ENCODE measurements at places on chromosomes 13 and 19.

GRCh38 chr13:34246511-34246910 lies 428.6 kb downstream of the RFC3 start:
- DNase-seq: no peak

- DNase-seq: no peak
Measured at GRCh38 chr13:100527644-100528043, 60.9 kb downstream of the GGACT start.

- no peak for DNase-seq
Measured at GRCh38 chr19:10887616-10888367, 16.4 kb downstream of the CARM1 start.

- DNase-seq: no peak
Measured at GRCh38 chr13:99471221-99472121, 29.8 kb upstream of the TM9SF2 start.

GRCh38 chr13:93265800-93266199 lies 39.2 kb downstream of the GPC6 start:
- DNase-seq: no peak

DNA sequence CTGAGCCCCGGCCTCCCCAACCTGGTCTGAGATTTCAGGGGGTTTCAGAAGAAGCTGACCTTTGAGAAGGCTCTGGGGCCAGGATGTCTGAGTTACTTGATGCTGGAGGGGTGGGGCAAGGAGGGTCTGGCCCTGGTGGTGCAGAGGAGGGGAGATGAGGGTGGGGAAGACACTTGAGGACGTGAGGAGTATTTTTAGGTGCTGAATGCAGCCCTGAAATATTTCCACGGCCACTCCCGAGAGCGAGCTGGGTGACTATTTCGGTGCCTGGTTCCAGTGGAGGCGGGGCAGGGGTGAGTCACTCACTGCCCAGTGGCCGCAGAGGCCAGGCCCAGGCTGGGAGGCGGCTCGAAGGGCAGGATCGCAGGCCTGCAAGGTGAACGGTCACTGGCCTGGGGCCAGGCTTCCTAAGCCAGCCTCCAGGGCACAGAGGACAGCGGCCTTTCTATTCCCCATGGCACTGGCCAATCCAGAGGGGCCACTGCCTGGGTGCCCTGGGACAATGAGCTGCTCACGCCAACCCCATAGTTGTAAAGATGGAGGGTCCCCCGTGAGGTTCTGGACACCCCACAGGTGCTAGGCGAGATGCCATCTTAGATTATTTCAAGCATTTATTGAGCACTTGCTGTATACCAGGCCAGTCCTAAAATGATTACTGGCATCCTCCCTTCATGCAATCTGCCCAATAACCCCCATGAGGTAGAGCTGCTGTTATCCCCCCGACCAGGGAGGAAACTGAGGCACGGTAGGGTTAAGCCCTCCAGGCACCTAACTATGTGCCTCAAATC lies 19.7 kb upstream of the JUND start:
- no peak for DNase-seq

GRCh38 chr13:73535341-73535740 lies 476.5 kb downstream of the KLF5 start:
- no peak for DNase-seq

- no peak for DNase-seq
Measured at GRCh38 chr19:47549261-47549862, 23.6 kb downstream of the ZNF541 start.

DNA sequence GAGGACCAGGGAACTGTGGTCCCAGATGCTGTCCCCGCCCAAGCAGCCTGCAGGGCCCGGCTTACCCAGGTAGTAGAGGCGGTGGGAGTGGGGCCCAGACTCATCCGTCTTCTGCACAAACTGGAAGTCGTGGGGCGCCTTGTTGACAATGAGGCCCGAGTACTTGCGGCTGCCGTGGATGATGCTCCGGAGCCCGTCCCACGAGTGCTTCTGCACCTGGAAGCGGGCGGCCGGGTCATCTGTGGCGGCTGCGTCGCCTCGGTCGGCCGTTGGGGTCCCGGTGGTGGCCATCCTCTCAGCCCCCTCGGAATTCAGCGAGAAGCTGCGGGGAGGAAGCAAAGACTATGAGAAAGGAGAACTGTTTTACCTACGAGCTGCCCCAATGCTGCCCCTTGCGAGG lies 9.6 kb downstream of the DPP9 start:
- no peak for DNase-seq

DNA sequence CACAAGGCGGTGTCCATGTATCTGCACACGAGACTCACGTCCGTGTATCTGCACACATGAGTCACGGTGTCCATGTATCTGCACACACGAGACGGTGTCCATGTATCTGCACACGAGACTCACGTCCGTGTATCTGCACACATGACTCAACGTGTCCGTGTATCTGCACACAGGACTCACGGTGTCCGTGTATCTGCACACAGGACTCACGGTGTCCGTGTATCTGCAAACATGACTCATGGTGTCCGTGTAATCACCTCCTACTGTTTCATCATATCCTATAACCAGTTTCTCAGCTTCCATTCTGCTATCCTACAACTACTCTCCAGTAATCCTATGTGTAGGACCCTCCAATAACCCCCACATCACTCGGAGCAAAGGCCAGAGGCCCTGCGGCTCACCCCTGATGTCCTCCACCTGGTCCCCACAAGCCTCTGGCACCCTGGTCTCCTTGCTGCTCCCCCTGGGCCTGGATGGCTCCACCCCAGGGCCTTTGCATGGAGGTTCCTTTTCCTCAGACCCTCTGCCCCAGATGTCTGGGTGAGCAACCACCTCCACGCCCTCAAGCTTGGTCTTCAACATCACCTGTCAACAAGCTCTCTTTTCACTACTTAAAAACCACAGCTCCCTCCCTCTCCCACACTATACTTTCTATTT lies 2.5 kb upstream of the TMEM255B start:
- DNase-seq: no peak

GRCh38 chr13:106795847-106796246 lies 227.9 kb upstream of the ARGLU1 start:
- DNase-seq: no peak

- DNase-seq: no peak
Measured at GRCh38 chr13:85508683-85509329, 290.4 kb downstream of the SLITRK6 start.

DNA sequence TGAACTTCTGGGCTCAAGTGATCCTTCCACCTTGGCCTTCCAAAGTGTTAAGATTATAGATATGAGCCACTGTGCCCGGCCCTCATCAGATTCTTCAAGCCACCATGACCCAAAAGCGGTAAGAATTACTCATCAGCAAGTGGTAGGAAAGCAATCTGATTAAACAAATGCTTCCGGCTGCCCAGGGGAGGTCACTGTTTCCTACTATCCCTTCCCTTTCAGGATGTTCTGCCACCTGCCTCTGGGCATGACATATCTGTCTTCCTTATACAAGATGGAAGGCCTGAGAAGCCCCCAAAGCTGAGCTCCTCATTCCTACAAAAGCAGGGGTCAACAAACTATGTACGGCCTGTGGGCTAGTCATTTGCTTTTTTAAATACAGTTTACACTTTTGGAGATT lies 7.0 kb downstream of the ABHD8 start:
- no peak for DNase-seq

- no peak for DNase-seq
Measured at GRCh38 chr13:38590796-38591507, 95.9 kb upstream of the FREM2 start.

GRCh38 chr13:40920826-40921225 lies 98.3 kb downstream of the ELF1 start:
- DNase-seq: no peak

- no peak for DNase-seq
Measured at GRCh38 chr19:30175987-30176386, 196.2 kb upstream of the ZNF536 start.

GRCh38 chr19:38492181-38492813 lies 58.8 kb downstream of the RYR1 start:
- DNase-seq: no peak

GRCh38 chr13:47000165-47000564 lies 103.3 kb upstream of the HTR2A start:
- no peak for DNase-seq

- no peak for DNase-seq
Measured at GRCh38 chr13:43195551-43195950, 172.2 kb downstream of the DNAJC15 start.

DNA sequence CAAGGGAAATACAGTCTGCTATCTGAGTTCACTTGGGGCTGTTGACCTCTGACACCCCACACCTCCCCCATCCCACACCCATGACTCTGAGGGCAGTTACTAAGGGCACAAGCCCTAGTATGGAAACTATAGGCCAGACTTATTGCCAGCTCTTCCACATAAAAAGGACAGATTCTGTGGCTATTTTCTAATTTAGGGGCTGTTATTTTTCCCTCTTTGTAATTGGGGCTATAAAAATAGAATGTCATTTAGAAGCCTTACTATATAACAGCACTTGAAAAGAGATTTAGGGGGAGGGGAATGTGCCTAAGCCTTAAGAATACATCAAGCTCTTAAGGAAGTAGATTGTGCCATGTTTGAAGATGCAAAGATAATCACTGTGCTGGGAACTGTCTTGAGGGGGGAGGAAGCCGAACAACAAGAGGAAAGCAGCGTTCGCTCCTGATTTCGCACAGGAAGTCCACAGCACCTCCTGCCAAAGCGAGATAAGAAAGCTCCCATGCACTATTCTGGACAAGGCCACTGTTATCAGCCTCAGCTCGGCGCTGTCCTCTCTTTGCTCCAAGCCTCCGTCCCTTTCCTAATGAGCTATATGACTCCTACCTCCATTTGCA lies 86.6 kb downstream of the FLT1 start:
- no peak for DNase-seq

DNA sequence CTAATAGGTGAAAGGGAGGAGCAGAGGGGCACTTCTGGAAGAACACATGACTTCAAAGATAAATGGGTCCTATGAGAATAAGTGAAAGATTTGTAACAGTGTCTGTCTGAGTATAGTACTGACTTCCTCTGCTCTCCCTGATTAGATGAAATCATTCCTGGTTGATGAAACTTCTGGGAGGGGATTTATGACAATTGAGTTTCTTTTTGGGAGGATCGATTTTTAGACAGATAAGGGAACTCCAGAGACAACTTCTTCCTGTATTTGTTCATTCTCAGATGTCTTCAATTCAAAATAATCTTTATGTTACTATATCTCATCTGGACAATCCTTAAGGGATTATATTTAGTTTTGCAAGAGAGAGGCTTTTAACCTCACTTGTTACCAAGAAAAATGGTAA lies 20.0 kb downstream of the SETDB2 start:
- no peak for DNase-seq

DNA sequence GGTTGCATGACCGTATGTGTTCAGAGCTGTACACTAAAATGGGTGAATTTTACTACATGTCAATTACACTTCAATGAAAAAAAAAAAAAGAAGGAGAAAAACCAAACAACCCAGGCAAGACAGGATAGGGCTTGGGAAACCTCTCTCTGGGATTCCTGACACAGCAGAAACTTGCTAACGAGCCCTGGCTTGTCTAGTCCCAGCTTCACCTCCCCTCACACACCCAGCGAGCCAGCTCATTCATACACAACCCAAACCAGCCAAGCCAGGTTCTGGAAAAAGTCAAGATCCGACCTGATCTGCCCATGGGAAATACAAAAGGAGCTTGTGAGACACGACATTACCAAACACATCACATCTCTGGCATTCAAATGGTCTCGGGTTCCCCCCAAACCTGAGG lies 3.7 kb upstream of the TECR start:
- DNase-seq: no peak

DNA sequence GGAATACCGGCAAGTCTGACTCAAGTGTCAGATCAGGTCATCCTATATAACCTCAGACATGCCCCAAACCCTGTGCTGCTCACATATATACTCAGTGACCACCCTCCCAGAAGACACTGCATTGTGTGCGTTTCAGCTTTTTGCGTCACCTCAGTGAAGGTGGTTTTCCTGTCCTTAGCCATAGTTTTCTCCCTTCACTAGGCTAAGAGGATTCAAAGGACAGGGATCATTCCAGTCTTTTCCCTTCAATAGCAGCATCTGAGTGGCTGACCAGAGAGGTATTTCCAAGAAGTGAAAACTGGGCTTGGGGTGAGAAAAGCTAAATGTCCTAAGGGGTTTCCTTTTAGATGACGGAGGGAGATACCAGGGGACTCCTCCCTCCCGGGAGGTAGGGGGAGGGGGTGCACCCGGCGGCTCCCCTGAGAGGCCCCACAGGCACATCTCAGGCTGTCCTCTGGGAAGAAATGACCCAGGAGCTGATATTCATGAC lies 12.7 kb upstream of the OR10H1 start:
- DNase-seq: no peak

GRCh38 chr19:20321139-20321763 lies 154.2 kb downstream of the ZNF486 start:
- no peak for DNase-seq

- no peak for DNase-seq
Measured at GRCh38 chr13:47188802-47189201, 291.9 kb upstream of the HTR2A start.

GRCh38 chr19:57057036-57057686 lies 62.6 kb upstream of the USP29 start:
- no peak for DNase-seq

GRCh38 chr13:39602277-39602613 lies 748 bp downstream of the LHFPL6 start:
- DNase-seq: no peak

DNA sequence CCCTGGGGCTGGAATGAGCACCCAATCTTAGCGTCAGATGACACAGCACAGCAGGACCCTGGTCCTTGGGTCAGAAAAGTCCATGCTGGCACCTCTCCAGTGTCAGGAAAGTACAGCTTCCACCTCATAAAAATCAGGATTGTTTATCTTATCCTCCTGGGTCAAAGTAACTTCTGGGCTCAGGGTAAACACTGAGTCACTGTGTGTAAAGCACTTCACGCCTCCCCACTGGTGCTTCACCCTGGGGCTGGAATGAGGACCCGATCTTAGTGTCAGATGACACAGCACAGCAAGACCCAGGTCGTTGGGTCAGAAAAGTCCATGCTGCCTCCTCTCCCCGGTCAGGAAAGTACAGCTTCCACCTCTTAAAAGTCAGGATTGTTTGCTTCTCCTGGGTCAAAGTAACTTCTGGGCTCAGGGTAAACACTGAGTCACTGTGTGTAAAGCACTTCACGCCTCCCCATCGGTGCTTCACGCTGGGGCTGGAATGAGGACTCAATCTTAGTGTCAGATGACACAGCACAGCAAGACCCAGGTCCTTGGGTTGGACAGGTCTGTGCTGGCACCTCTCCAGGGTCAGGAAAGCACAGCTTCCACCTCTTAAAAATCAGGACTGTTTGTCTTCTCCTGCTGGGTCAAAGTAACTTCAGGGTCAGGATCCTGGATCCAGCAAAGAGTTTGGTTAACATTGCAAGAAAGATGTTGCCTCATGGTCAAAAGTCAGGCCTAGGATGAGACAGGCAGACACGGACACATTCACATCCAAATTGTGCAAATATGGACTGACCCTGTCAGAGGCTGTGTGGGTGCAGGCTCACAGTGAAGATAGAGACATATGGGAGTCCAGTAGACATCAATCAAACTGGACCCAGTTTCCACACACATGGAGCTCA lies 39.2 kb upstream of the CYP2A7 start:
- DNase-seq: no peak

- no peak for DNase-seq
Measured at GRCh38 chr19:55041627-55042343, 3.7 kb upstream of the GP6 start.

- DNase-seq: no peak
Measured at GRCh38 chr13:28442839-28443238, 52.1 kb downstream of the FLT1 start.
